Naive thymus-derived CD4-positive, alpha-beta T cell (primary cell): ENCODE measurements at places on chromosomes 3 and 15. TPM values are rescaled to one million over a fixed set of nuclear protein-coding genes. Genes with fewer than 3 reads are reported as not detected.
A peak's percentile ranks its signal among the peaks of the same experiment; 100 is the strongest.

GRCh38 chr3:80734920-80735319, 967.1 kb upstream of the ROBO1 start:
- no peaks in the 10 kb centered on the region for H3K4me1 ChIP-seq
- no peak for DNase-seq
- H3K36me3 ChIP-seq = no peaks in the 10 kb centered on the region
- no peak overlapping the region for H3K4me3 ChIP-seq
- H3K27me3 ChIP-seq = no peaks in the 10 kb centered on the region

GRCh38 chr15:85750319-85751290, 44.1 kb downstream of the KLHL25 start:
- no peaks in the 10 kb centered on the region for H3K27me3 ChIP-seq
- no peak overlapping the region for H3K27ac ChIP-seq
- H3K36me3 ChIP-seq = peaks cover 3% of the 10 kb centered on the region
- no peak for DNase-seq

DNA sequence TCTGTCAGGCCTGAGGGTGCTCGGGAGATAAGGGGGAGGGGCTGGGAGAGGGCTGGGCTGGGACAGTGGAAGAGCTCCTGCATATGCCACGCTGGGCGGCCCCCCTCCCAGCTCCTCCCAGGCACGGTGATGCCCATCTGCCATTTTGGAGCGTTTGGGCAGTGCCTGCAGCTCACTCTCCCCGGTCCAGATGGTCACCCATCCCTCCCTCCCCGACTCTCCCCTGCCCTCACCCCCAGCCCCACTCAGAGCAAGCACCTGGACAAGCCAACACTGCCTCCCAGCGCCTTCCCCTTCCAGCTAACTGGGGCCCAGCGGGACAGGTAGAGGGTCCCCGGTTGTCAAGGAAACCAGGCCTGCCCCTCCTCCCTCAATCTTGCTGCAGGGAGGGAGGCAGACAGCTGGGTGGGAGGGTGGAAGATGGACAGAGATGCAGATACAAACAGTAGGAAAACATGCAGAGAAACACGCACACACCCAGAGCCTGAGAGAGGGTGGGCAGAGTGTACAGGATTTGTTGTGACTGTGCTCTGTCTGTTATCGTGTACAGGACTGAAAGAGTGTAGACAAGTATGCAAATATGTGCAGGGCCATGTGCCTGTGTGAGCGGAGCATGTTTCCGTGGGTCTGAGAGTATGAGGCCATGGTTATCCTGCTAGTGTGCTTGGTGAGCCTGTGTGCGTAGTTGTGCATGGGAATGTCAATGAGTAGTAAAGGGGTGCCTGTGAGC, 17.5 kb upstream of the CORO2B start:
- H3K4me3 ChIP-seq = no peak overlapping the region
- no peak overlapping the region for H3K27ac ChIP-seq
- H3K27me3 ChIP-seq = no peaks in the 10 kb centered on the region
- DNase-seq = no peak

DNA sequence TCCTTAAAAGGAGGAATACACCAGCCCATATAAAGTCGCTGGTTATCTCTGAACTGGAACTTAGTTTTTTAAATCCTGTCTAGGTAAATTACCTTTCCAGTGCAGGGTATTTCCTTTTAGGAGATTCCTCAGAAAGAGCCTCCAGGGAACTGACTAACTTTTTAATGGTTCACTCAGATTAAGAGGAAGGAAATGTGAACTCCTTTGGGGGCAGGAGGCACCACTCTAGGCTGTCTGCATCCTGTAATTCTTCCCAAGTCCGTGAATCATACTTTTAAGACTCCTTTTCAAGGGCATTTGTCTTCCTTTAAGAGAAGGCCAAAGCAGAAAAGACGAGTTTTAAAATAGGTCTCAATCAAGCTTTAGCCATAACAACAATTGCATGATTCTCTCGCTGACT, 871.2 kb upstream of the NR2F2 start:
- H3K27ac ChIP-seq = no peak overlapping the region
- H3K36me3 ChIP-seq = no peaks in the 10 kb centered on the region
- H3K27me3 ChIP-seq = peaks cover 3% of the 10 kb centered on the region
- no peak overlapping the region for H3K4me3 ChIP-seq
- H3K4me1 ChIP-seq = peaks cover 10% of the 10 kb centered on the region
- no peak for DNase-seq

The CLCN2 gene
- 0.91 TPM for polyA plus RNA-seq

The P2RY12 gene
- not detected for polyA plus RNA-seq

DNA sequence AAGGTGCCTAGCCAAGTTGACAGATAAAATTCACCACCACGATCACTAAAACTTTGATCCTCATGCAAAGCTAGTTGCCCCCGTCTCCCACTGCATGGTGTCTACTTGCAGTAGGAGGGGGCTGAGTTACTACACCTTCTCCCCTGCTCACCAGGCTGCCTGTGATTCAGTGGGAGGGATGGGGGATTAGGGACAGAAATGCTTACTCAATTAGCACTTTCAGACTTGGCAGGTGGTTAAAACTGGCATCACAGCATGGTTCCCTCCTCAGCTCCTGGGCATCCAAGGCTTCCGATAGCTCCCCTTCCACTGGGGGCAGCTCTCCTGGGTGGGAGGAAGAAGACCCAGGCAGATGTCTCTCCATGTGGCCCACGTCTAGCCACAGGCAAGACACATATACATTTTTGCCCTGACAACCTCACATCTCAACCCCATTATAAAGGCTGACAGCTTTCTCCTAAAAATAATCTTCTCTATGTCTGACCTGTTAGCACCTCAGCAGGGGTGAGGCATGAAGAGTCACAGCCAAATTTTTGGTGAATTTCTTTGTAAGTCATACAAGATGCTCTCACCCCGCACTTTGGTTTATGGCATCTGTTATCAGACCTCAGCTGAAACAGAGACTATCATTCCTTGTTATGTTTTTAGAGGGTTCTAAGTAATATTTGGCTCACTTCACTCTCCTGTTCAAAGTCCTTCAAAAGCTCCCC, 369.0 kb downstream of the SV2B start:
- no peaks in the 10 kb centered on the region for H3K27me3 ChIP-seq
- H3K27ac ChIP-seq = peak overlapping the region; percentile 63
- H3K36me3 ChIP-seq = no peaks in the 10 kb centered on the region
- peaks cover 55% of the 10 kb centered on the region for H3K4me1 ChIP-seq

The P3H2 gene
- polyA plus RNA-seq = not detected

GRCh38 chr3:99013777-99014315, 112.4 kb upstream of the DCBLD2 start:
- H3K36me3 ChIP-seq = no peaks in the 10 kb centered on the region
- no peaks in the 10 kb centered on the region for H3K4me1 ChIP-seq
- peaks cover under 1% of the 10 kb centered on the region for H3K27me3 ChIP-seq
- no peak overlapping the region for H3K27ac ChIP-seq

GRCh38 chr15:45863881-45864580, 229.2 kb downstream of the SQOR start:
- DNase-seq = no peak
- H3K4me3 ChIP-seq = no peak overlapping the region
- H3K27ac ChIP-seq = no peak overlapping the region
- no peaks in the 10 kb centered on the region for H3K27me3 ChIP-seq
- H3K4me1 ChIP-seq = no peaks in the 10 kb centered on the region
- no peaks in the 10 kb centered on the region for H3K36me3 ChIP-seq

DNA sequence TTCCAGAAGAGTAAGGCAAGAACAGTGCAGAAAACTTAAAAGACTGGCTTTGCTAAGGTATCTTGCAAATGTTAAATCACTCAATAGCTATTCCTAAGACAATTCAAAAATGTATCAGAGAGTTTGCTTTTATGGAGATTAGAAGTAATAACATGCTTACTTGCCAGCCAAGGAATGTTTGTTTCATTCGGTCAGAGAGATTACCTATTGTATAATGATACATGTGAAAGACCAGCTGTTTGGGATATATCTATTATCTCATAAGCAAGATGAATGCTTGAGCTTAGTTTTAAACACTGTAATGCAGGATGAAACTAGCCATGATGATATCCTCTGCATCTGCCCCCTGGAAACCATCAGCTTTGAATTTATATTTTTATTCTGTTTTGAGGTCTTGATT, 70.7 kb downstream of the MAP2K5 start:
- H3K27ac ChIP-seq = no peak overlapping the region
- no peak for DNase-seq
- no peaks in the 10 kb centered on the region for H3K36me3 ChIP-seq
- H3K4me3 ChIP-seq = no peak overlapping the region

The TMC3 gene
- polyA plus RNA-seq = not detected

The DISP2 gene
- polyA plus RNA-seq = not detected

The ZMYND10 gene
- 0.30 TPM for polyA plus RNA-seq

DNA sequence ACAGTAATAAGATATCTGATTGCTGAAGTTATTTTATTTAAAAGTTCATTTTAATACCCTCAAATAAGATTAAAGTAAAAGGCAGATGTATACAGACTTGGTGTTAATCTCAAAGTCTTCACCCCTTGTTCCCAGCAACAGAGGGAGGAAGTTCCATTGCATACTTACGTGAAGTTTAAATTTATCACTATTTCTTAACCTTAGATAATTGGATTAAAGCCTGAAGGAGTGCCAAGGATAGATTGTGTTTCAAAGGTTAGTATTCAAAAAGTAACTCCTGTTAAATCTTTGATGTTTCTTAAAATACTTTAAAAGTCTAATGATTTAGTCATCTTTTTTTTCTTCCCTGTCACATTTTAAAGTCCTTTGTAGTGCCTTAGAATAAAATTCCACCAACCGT, 39.3 kb downstream of the ATP1B3 start:
- H3K27ac ChIP-seq = no peak overlapping the region
- H3K4me1 ChIP-seq = no peaks in the 10 kb centered on the region
- H3K36me3 ChIP-seq = no peaks in the 10 kb centered on the region
- no peaks in the 10 kb centered on the region for H3K27me3 ChIP-seq

The CGGBP1 gene
- 87.4 TPM for polyA plus RNA-seq

GRCh38 chr15:45377609-45378148, 665 bp downstream of the GATM start:
- no peak for DNase-seq
- H3K27ac ChIP-seq = no peak overlapping the region
- peaks cover 3% of the 10 kb centered on the region for H3K27me3 ChIP-seq
- H3K36me3 ChIP-seq = no peaks in the 10 kb centered on the region
- H3K4me3 ChIP-seq = peak overlapping the region; percentile 62

- H3K36me3 ChIP-seq = no peaks in the 10 kb centered on the region
- no peaks in the 10 kb centered on the region for H3K27me3 ChIP-seq
- H3K4me3 ChIP-seq = no peak overlapping the region
- H3K4me1 ChIP-seq = no peaks in the 10 kb centered on the region
- no peak overlapping the region for H3K27ac ChIP-seq
- DNase-seq = no peak
Measured at GRCh38 chr15:93252780-93253179, 163.8 kb upstream of the RGMA start.

DNA sequence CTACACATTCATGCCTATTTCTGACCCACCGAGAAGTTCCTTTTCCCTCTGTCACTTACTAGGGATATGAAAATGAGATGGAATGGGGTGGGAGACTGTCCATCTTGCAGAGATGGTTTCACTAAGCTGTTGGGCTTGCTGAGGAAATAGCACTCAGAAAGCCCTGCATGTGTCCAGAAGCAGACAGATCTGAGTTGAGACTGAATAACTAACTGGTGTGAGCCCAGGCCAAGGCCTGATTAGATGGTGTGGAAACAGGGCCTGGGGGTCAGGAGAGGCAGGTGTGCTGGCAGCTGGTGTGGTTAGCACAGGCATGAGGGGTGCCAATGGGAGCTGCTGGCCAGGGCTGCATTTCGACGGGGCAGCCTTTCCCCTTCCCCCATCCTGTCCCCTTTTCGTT, 72.1 kb downstream of the CLSTN2 start:
- H3K4me3 ChIP-seq = no peak overlapping the region
- no peaks in the 10 kb centered on the region for H3K27me3 ChIP-seq
- no peak for DNase-seq
- H3K27ac ChIP-seq = no peak overlapping the region

DNA sequence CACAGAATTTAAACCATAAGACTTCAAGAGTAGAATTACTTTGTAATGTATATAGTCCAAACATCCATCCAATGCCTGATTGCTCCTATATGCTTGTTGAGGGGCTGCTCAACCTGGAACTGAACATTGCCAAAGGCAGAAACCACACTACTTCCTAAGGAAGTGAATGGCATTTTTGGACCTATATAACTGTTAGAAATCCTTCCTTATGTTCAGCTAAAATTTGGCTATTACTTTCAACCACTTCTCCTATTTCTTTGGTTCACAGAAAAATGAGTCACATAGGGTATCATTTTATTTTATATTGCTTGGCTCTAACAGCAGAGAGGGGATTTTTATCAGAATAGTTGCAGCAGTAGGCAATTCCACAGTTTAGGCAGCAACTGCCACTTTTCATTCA, 342.1 kb downstream of the SLC9A9 start:
- no peaks in the 10 kb centered on the region for H3K4me1 ChIP-seq
- no peak for DNase-seq
- H3K4me3 ChIP-seq = no peak overlapping the region
- no peaks in the 10 kb centered on the region for H3K36me3 ChIP-seq
- no peaks in the 10 kb centered on the region for H3K27me3 ChIP-seq
- H3K27ac ChIP-seq = no peak overlapping the region

The SLITRK3 gene
- polyA plus RNA-seq = not detected

GRCh38 chr3:25461946-25462345, 33.9 kb downstream of the RARB start:
- no peak overlapping the region for H3K27ac ChIP-seq
- H3K4me1 ChIP-seq = no peaks in the 10 kb centered on the region
- no peaks in the 10 kb centered on the region for H3K36me3 ChIP-seq

The LYZL4 gene
- polyA plus RNA-seq = not detected

- H3K27ac ChIP-seq = no peak overlapping the region
- no peak for DNase-seq
- H3K27me3 ChIP-seq = no peaks in the 10 kb centered on the region
- H3K36me3 ChIP-seq = no peaks in the 10 kb centered on the region
Measured at GRCh38 chr3:128205558-128206145, 52.4 kb downstream of the EEFSEC start.

The SLCO2A1 gene
- polyA plus RNA-seq = not detected

DNA sequence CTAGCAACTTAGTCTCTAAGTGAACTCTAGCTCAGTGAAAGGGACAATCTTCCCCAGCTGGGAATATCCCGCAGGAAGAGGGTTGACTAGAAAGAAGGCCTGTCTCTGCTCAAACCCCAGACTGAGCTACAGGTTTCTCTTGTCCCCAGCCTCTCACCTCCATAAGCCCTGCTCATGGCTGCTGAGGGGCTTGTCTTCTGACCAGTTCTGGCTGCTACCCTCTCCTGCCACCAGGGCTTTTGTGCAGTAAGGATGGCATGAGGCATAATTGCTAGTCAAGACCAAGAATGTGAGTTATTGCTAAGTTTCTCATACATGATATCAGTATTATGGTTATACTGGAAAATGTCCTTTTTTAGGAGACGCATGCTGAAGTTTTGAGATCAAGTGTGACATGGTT, 21.3 kb downstream of the WDR53 start:
- H3K36me3 ChIP-seq = no peaks in the 10 kb centered on the region
- H3K27ac ChIP-seq = no peak overlapping the region
- no peak overlapping the region for H3K4me3 ChIP-seq
- no peak for DNase-seq
- H3K27me3 ChIP-seq = no peaks in the 10 kb centered on the region

DNA sequence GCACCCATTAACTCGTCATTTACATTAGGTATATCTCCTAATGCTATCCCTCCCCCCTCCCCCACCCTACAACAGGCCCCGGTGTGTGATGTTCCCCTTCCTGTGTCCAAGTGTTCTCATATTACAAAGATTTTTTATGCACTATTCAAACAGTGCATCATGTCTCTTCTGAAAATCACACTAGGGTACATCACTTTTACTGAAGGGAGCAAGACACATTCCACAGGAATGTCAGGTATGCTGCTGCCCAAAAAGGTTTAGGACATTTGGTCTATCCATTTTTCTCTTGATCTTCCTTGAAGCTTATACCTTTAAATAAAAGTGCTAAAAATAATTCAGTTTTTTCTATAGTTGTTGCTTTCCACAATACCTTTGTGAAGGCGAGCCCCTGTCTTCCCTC, 9.2 kb upstream of the EPHA3 start:
- no peak overlapping the region for H3K4me3 ChIP-seq
- H3K27ac ChIP-seq = no peak overlapping the region
- no peaks in the 10 kb centered on the region for H3K4me1 ChIP-seq
- DNase-seq = no peak
- no peaks in the 10 kb centered on the region for H3K36me3 ChIP-seq
